NCI-H1436 (cell line): ENCODE measurements at places on chromosomes 4 and X.

DNA sequence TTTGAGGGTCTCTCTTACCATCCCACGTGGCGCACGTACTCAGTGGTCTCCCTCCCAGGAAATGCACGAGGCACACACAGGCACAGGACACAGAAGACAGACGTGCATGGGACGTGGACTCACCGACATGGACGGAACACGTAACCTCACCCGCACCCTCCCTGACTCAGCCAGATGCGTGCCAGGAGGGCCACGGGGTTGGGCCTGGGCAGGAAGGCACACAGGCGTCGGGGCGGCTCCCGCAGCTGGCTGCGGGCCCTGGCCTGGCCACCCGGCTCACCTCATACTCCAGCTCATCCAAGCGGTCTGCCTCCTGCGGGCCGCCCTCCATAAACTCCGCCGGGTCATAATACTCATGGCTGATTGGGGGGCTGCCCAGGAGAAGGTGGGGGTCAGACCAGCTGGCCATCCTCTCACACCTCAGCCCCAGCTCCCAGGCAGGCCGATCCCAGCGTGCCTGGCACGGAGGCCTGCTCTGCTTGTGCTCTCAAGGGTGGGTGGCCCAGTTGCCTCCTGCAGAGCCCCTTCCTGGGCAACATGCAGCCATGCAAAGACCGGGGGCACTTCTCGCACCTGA is 12.6 kb downstream of the SSR4 start:
- DNase-seq, result no peak

DNA sequence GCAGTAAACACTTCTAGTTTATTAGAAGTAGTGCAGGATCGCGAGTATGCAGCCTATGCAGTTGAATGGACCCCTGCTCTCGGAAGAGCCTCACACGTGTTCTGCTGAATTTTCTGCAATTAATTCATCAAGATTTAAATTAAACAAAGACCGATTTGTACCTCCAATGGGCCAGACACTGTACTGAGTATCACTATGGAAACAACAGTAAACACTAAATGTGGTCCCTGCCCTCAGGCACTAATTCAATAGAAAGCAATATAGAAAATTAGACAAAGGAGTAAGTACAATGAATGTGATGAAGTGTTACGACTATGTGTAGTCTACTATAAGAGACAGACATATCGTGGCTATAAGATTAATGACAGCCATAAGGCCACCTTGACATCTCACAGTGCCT is 740.3 kb upstream of the FRG1 start:
- peak; percentile 45 for DNase-seq

DNA sequence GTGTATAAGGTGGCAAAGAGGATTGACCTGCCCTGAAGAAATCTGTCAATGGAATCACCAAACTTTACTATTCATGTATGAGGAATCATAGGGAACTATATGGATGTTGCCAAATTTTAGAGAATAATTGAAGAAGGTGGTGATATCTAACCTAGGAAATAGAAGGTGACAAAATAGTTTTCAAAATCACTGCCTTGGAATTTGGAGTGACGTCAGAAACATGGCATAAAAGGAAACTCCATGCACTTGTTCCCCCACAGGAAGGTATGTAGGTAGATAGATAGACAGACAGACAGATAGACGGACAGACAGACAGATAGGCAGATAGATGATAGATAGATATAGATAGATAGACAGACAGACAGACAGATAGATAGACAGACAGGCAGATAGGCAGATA is 793.9 kb upstream of the AMOT start:
- DNase-seq, result no peak

DNA sequence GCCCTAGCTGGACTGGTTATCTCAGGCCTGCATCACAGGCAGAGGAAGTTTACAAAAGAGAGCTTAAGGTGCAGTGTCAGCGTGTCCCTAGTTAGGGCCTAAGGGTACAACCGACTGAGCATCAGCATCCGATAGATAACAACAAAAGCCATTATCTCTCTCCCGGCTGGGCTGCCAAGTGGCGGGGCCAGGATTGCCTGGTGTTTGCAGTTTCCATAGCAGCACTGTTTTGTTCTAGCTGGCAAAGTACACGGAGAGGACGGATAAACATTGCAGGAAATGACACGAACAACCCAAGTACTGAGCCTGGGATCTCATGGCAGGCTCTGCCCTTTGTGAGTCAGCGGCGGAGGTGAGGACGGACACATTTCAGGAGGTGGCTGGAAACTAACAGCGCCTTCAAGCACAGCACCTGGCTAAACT is 104.7 kb upstream of the NOCT start:
- peak; percentile 86 for DNase-seq

DNA sequence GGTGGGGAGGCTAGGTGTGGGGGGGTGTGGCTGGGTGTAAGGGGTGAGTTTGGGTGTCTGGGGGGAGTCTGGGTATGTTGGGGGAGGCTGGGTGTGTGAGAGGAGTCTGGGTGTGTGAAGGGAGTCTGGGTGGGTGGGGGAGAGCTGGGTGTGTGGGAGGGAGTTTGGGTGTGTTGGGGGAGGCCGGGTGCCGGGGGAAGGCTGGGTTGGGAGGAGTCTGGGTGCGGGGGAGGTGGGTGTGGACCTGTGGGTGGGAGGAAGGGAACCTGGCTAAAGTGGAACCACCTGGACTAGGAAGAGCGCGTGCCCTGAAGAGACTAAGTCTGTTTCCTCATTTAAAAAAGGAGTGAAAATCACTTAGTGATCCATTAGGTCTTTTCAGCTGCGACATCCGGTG is 18.3 kb downstream of the SPON2 start:
- no peak for DNase-seq

- DNase-seq, result no peak
Measured at GRCh38 chr4:56464581-56464980, 2.8 kb upstream of the SRP72 start.

GRCh38 chr4:19844446-19844845 is 407.3 kb upstream of the SLIT2 start:
- DNase-seq, result no peak

DNA sequence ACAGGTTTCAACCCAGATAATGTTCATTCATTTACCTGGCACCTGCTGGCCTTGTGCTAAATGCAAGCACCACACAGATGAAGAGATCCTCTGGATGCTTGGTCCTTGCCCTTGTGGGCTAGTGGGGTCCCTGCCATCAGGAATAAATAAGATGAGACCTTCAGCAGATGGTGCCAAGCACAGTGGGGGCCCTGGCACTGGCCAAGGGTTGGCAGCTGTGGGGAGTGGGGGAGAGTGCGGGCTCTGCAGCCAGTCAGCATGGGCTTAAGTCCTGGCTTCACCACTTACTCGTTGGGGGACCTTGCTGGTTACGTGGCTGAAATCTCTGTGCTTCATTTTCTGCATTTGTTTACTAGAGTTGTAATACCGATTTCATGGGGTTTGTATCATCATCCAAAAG is 6.9 kb downstream of the LAP3 start:
- DNase-seq, result no peak

DNA sequence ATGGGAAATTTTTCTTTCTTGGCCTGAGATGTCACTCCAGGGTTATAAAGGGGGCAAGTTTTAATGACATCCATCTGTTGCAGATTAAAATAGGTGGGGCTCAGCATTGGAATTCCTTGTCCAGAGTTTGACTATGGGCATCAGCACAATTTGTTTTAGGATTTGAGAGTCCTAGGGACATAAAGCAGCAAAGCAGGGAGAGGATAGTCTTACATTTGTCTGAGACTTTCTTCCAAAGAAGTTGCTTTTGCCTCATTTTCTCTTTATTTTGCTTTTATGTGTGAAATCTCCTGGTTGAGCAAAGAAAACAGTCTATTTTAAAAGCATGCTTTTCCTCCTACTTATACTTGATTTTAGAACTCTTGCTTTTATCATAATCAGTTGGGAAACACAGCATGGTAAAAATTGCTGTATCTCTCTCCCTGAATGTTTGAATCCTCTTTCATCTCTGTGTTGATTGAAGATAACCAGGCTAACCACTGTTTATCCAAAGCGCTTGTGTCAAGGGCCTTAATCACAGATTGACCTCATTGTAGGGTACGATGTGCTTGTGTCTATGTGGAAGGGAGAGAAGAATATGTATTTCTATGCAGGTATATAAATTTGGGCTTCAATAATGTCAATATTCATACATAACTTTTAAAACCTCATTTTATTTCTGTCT is 121.5 kb downstream of the ANK2 start:
- DNase-seq, result no peak

- DNase-seq, result no peak
Measured at GRCh38 chr4:76706581-76706980, 191.4 kb downstream of the SOWAHB start.

DNA sequence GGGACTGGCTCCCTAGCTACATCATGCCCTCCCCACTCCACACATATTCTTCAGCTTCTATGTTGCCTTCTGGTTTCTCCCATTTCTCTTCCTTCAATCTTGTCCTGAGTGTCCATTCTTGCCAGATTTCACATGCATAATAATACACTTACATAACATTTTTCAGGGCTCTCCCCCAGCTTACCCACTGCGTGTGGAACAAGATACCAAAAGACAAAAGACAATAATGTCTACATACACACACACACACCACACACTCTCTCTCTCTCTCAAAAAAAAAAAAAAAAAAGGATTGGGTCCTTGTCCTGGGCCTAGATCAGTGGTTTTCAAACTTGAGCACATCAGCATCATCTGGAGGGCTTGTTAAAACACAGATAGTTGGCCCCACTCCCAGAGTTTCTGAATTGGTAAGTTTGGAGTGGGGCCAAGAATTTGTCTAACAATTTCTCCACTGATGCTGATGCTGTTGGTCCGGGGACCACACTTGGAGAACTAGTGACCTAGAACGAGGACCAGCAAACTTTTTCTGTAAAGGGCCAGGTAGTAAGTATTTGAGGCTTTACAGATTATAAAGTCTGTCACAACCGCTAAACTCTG is 6.5 kb upstream of the SMARCA1 start:
- no peak for DNase-seq

DNA sequence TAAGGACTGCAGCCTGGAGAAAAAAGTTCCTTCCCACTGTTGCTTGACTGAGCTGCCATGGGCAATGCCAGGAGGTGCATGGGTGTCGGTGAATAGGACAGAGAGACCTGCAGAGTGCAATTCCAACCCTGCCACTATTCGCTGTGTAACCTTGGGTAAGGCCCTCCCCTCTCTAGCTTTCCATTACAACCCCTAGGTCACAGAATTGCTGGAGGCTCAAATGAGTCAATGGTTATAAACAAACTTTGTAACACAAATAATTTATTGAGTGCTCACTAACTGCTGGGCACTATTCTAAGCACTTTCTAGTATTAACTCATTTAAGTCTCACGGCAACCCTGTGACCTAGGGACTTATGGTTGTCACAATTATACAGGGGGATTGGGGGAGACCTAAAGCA is 37.8 kb downstream of the PJA1 start:
- DNase-seq, result no peak

- DNase-seq, result no peak
Measured at GRCh38 chr4:119093042-119093827, 42.4 kb upstream of the MYOZ2 start.

- peak; percentile 57 for DNase-seq
Measured at GRCh38 chrX:103919270-103919637, 43.2 kb upstream of the TMSB15B start.

- no peak for DNase-seq
Measured at GRCh38 chr4:93994175-93994994, 165.8 kb downstream of the ATOH1 start.

- DNase-seq, result no peak
Measured at GRCh38 chr4:38905652-38906385, 38.2 kb downstream of the FAM114A1 start.

- no peak for DNase-seq
Measured at GRCh38 chrX:149937871-149938426, 342 bp downstream of the EOLA2 start.

DNA sequence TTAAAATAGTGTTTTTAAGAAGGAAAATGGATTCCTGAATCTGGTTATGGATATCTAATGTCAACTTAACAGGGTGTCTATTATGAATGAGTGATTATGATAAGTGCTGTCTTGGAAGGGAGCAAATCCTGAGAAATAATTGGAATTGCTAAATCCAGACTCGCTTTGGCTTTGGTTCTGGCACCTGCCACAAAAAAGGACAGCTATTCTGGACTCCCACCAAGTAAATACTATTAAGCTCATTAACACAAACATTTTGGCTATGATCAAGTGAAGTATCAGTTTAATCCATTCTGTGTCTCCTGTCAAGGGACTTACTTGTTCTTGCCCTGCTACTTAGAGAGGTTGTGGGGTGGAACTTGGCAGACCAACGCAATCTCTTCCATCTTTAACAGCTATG is 403.7 kb downstream of the CENPC start:
- no peak for DNase-seq

- peak; percentile 35 for DNase-seq
Measured at GRCh38 chr4:70709611-70710205, 12.1 kb upstream of the RUFY3 start.

DNA sequence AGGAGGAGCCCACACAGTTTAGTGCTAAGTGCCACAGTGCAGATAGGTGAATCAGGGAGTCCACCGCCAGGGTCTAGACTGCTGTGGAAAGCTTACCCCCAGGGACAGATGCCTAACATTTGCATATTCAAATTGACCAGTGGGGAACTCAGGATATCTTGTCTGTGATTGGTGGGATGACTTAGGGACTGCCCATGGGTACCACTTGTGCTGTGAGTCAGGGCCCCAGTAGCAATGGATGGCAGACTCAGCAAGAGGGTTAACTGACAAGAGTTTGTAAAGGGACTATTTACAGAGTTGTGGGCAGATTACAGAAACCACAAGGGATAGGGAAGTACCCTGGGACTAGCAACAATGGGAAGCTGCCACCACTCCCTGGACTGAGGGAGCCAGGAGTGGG is 282.1 kb downstream of the BCOR start:
- no peak for DNase-seq

GRCh38 chr4:125551466-125551865 is 236.7 kb downstream of the FAT4 start:
- DNase-seq, result no peak

DNA sequence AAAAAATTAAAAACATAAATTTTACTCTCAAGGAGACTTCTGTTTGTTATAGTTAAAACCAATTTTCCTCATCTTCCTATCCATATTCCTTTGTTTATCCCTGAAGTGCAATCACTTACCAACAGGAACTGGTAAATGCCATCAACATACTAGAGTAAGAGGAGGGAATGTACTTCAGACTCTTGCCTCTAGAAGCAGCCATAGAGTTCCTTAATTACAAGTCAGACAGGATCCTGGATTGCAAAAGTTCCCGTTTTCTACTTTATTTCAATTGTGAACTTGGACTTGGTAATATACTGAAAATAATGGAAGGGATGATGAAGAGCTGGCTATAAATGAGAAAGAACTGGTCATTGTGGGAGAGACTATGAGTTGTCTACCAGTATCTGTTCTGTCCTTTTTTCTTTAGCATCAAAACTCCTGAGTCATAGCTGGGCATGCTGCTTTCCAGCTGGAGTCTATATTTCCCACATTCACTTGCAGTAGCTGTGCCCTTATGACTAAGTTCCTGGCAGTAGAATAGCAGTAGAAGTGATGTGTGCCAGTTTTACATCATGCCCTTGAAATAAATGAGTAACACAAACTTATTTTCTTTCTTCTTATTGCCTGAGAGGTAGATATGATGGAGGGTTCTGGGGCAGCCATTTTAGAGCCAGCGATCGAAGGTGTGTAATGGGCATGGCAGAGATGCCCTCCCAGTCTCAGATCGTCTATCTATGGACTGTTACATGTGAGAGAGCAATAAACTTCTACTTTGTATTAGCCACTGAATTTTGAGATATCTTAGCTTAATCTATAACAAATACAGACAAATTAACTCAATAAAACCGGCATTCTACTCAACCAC is 26.8 kb upstream of the SPARCL1 start:
- no peak for DNase-seq
